ENCODE measurements at places on chromosomes 7 and 10.

- no peak for DNase-seq
These were observed 3.5 kb downstream of the AIMP2 start for GRCh38 chr7:6012355-6013104.

- no peak for DNase-seq
These were observed 96.8 kb downstream of the TMEM26 start for GRCh38 chr10:61356354-61356753.

DNA sequence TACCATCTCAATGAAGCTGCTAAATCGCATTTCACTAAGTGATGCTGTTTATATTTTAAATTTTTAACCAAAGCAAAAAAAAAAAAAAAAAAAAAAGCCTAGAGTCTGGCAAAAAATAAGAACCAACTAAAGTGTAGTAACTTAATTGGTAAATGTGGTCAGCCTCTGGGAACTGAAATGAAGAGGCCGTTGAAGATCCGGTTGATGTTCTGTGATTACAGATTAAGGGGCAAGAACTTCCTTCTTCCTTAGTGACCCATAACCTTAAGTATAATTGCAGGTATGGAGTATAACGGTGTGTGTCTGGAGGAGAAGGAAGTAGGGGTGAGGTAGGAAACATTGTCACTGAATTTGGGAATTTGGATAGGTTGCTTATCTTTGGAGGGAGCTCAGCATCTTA, 7.7 kb upstream of the SRGN start:
- no peak for DNase-seq

DNA sequence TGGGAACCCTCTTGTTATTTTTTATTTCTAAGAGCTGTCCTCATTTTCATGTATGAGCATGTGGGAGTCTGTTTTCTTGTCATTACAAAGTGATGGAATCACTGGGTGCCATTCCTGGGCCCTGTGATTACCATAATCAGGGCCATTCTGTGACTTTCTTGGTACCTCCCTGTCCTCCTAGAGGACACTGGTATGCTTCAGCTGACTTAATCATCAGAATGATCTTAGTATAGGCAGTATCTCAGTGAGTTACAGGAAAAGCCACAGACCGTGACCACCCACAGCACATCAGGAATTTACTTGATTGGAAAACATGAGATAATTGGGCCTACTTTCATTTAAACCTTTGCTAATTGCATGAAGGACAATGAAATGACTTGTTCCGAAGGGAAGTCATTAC, 7.2 kb downstream of the NOM1 start:
- no peak for DNase-seq

GRCh38 chr7:389911-390601, 100.1 kb downstream of the FOXL3 start:
- no peak for DNase-seq

- no peak for DNase-seq
These were observed 25.3 kb upstream of the CUX1 start for GRCh38 chr7:101792051-101792681.

- DNase-seq = no peak
These were observed 35.9 kb downstream of the ACSM6 start for GRCh38 chr10:95229724-95230627.

DNA sequence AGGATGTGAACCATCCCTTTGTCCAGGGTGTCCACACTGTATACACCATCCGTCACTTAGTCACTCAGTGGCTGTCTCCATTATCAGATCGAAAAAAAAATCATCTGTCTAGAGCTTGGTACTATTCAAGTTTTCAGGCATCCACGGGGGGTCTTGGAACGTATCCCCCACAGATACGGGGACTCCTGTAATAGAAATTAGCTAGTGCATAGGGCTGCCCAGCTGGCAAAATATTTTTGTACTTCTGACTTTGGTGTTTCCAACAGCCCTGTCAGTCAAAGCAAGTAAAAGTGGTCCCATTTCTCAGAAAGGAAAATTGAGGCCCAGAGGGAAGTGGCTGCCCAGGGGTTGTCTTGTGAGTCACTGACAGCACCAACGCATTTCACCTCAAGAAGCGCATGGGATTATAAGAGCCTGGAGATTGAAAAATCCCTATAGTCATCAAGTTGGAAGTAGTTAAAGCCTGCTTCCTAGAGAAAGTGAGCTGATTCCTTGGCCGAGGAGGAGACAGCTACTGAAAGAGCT, 52.1 kb upstream of the SLC29A3 start:
- DNase-seq = no peak

GRCh38 chr10:99369551-99369950, 40.4 kb downstream of the CNNM1 start:
- DNase-seq = no peak

DNA sequence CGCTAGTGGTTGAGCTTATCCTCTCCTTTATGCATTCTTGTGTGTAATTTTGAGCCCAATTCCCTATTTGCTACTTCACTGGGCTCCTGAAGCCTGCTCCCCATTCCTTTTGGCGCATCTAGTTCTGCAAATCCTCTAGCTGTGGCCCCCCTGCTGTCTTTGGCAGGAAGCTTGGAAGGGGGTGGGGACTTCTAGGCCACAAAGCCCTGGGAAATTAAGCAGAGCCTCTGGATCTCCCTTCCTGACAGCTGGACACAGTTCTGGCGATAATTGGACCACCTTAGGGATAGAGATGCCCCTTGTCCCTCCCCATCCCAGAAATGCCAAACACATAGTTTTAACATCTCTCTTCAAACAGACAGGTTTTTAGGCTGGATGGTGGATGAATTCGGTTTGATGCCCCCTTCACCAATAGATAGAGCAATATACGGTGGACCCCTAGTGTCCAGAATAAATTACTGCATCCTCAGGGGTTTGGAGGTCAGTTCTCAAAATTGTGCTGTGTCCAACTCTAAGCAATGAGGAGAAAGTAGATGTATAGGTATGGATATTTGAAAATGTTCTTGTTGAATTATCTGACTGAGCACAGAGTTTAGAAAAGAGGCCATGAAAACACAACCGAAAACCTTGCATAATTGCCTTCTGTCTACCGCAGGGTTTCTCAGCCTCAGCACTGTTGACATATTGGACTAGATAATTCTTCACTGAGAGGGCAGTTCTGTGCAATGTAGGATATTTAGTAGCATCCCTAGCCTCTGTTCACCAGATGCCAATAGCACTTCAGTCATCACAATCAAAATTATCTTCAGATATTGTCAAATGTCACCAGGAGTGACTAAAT, 75.5 kb downstream of the PAPSS2 start:
- DNase-seq = peak; percentile 54

- peak; percentile 25 for DNase-seq
These were observed 22.2 kb downstream of the SFMBT2 start for GRCh38 chr10:7388602-7389001.

- peak; percentile 60 for DNase-seq
These were observed 3.8 kb upstream of the DMTF1 start for GRCh38 chr7:87148332-87148955.

GRCh38 chr10:1462032-1462431, 275.3 kb downstream of the ADARB2 start:
- DNase-seq = no peak

DNA sequence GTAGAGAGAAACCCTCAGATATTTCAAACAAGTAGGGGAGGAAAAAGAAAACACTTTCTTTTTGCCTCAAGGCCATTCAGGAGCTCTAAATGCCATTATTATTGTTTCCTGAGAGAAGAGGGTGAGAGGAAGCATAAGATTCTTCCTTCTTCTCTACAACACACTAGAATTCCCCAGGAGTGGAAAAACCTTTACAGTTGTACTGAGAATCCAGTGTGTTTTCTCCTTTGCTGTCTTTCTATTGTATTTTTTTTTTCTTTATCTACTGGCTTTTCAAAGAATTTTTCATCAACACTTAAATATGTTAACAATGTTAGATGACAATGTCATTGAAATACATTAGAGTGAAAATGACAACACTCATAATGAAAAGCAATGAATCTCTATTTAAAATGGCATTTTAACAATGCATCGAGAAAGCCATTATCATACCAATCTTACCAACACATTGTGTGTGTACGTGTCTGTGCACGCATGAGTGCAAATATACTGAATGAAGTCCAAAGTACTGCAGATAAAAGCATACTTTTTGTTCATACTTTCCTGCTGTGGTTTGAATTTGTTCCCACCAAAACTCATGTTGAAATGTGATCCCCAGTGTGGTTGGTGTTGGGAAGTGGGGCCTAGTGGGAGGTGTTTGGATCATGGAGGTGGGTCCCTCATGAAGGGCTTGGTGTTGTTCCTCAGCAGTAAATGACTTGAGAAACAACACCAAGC, 24.2 kb upstream of the MACC1 start:
- DNase-seq = no peak

GRCh38 chr10:83476211-83476610, 663.1 kb upstream of the GHITM start:
- no peak for DNase-seq

- DNase-seq = no peak
These were observed 17.9 kb downstream of the CAMK1D start for GRCh38 chr10:12367272-12367671.

GRCh38 chr10:29828440-29828894, 193.7 kb upstream of the SVIL start:
- DNase-seq = no peak

DNA sequence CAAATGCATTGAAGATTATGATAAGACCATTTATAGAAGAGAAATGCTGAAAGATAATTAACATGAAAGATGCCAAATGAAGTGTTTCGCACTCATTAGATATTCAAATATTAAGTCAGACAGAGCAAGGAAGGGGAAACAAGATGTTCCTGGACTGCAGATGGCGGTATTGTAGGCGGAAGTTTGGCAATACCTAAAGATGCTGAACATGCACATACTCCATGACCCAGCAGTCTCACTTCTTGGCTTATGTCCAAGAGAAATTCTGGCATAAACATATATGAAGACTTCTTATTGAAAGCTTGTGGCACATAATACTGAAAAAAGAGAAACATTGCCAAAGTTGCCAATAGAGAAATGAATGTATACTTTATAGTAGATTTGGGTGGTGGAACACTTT, 325.4 kb upstream of the SEMA3C start:
- DNase-seq = no peak

DNA sequence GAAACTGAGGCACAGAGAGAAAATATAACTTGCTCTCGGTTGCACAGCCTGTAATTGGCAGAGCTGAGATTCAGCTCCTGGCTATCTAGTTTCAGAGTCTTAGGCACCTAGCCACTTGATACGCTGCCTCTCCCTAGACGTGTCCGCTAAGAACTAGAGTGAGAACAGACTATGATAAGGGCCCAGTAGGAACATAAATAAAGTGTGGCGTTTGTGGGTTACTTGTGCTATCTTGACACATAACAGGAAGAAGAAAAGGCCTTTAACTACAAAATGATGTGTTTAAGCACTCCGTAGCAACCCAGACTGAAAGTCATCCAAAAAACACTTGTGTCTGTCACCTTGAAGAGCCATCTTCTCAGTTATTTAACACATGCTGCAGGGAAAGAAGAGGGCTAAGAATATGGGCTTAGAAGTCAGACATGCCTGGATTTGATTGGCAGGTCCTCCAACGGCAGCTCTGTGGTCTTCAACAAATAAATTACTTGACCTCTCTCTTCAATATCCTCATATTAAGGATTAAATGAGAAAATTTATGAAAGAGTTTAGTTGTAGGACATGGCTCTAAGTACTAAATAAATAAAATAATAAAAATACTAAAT, 96.2 kb downstream of the SGMS1 start:
- no peak for DNase-seq

GRCh38 chr7:44449584-44449928, 40.9 kb downstream of the NUDCD3 start:
- DNase-seq = no peak

GRCh38 chr10:70504521-70505358, 26.2 kb downstream of the PALD1 start:
- no peak for DNase-seq

GRCh38 chr10:52135101-52135500, 179.0 kb upstream of the DKK1 start:
- no peak for DNase-seq

DNA sequence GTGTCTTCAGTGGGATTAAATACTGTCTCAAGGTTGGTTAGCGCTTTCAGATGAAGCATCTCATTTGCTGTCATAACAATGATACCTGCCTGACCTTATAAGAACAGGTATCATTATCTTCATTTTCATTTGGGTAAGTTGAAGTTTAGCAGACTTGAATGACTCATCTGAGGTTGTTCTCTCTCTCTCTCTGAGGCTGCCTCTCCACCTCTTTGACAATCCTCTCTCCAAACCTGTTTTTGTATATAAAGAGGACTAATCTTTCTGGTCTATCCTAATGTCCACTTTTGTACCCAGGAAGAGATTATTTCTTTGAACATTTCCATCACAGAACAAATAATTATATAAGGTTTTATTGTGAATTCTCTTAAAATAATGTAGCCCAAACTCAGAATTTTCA, 291.4 kb downstream of the KLF6 start:
- no peak for DNase-seq

- DNase-seq = no peak
These were observed 1.3 kb upstream of the GFRA1 start for GRCh38 chr10:116274064-116274904.

- peak; percentile 34 for DNase-seq
These were observed 149.8 kb downstream of the XPNPEP1 start for GRCh38 chr10:109773288-109774120.

DNA sequence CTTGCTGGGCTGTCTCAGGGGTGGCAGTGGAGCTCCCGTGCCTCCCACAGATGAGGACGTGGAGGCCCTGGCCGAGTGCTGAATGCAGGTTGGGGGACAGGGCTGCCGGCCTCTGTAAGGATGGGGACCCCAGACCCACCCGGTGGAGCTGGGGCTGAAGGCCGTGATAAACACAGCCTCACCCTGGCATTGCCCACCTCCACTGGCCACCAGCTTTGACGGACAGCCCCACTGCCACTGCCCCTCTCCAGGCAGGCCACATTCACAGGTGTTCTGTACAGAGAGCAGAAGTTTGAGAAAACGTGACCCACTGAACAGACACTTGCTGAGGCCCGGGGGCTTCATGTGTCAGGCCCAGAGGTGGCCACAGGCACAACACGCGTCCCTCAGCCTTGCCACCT, 126.2 kb downstream of the LHPP start:
- DNase-seq = no peak

GRCh38 chr10:127364034-127364433, 167.6 kb upstream of the INSYN2A start:
- DNase-seq = no peak
